ENCODE measurements at places on chromosomes 12 and 14.

GRCh38 chr14:72305561-72305960 is 373.3 kb downstream of the RGS6 start:
- no peak for DNase-seq

DNA sequence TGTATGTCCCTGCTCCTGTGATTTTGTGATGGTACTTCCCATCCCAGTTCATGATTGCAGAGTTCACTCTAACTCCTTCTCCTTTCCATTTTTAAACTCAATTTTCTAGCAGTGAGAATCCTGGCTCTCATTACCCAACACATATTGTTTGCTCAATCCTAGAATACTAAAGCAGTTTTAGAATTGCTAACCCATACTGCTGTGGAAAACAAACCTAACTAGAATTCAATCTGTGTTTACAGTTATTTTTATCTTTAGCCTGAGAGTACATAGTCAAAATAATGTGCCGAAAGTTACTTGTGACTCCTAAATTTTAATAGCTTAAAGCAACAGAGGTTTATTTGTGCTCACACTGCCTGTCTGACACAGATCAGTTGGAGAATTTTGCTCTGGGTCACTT is 508.0 kb downstream of the AACS start:
- no peak for DNase-seq

DNA sequence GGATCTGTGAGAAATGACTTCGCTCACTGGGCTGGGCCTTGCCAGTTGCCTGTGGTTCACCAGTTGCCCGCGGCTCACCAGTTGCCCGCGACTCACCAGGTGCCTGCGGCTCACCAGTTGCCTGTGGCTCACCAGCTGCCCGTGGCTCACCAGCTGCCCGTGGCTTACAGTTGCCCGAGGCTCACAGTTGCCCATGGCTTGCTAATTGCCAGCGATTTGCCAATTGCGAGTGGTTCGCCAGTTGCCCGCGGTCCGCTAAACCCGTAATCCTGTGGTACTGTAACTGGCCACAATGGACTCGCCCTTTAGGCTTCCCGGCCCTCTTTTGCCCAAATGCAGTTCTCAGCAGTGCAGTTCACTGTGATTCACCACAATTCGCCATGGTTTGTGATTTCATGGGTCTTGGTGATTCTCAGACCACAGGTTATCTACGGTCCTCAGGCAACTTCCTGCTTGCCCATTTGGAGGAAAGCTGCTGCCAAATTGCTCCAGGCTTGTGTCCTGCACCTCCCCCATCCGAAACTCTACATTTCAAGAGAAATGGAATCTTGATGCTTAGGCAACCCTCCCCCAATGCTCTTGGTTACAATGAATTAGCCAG is 15.0 kb upstream of the MEG3 start:
- peak; percentile 64 for DNase-seq

GRCh38 chr12:80509781-80510556 is 65.9 kb downstream of the PTPRQ start:
- no peak for DNase-seq

GRCh38 chr14:44170556-44170955 is 336.5 kb downstream of the FSCB start:
- DNase-seq = no peak

DNA sequence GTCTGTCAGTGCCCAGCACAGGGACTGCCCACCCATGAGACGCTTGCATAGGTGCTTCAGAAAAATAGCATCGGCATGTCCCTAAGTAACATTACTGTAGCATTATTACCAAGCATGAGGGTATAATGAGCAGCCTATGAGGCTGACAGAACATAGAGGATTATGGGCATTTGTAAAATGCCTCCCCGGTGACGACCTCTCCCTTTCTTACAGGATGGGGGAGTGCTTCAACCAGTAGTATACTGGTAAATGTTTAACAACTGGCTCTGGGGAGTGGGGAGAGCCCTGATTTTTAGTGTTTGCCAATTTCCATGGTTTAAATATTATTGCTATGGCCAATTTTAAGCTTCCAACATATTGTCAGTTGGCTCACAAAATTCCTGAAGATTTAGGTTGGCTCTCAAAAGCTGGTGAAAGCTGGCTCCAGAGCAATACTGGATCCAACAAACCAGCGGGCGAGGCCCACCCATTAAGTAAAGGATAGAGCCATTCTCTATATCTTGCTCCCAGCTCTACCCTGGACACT is 104.5 kb downstream of the ETNK1 start:
- DNase-seq = no peak

Data from hematopoietic multipotent progenitor cell treated with erythropoietin and hydrocortisone succinate and interleukin-3 and kit ligand, for 4 days (in vitro differentiated cells).